ENCODE measurements at places on chromosomes 7 and 10.

GRCh38 chr7:42493436-42494198 lies 256.6 kb upstream of the GLI3 start:
- peak; percentile 14 for DNase-seq

DNA sequence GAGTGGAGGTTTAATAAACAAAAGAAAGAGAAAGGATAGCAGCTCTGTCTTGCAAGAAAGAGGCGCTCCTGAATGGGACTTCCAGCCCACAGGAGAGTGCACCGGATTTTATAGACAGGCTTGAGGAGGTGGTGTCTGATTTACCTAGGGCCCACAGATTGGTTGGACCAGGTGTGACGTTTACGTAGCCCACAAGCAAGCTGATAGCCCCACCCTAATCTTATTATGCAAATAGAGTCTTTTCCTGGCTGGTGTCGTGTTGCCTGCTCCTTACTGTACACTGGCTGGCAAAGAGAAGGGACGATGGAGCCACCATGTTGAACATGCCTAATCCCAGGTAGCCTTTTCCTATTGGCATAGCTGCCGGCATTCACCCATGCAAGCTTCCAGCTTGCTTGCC lies 319.7 kb upstream of the POM121L12 start:
- no peak for DNase-seq

GRCh38 chr7:41573015-41573414 lies 129.9 kb downstream of the INHBA start:
- DNase-seq = no peak

GRCh38 chr7:114051871-114052331 lies 133.1 kb upstream of the PPP1R3A start:
- DNase-seq = no peak

DNA sequence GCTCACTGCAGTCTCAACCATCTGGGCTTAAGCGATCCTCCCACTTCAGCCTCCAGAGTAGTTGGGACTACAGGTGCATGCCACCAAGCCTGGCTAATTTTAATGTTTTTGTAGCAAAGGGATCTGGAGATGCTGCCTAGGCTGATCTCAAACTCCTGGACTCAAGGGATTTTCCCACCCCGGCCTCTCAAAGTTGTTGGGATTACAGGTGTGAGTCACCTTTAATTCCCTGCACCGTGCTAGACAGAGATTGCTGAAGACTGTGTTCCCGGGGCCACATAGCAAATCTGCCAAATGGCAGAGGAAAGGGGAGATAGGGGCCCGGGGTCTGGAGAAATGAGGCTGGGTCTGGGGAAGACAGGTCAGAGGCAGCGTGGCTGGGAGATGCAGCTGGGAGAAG lies 20.6 kb upstream of the PSMG3 start:
- DNase-seq = no peak

- no peak for DNase-seq
Observed at GRCh38 chr10:6282454-6282958, 79.8 kb downstream of the PFKFB3 start.

GRCh38 chr10:131928248-131929095 lies 27.7 kb downstream of the PPP2R2D start:
- peak; percentile 67 for DNase-seq

- no peak for DNase-seq
Observed at GRCh38 chr10:63720676-63721075, 199.5 kb downstream of the REEP3 start.

- peak; percentile 43 for DNase-seq
Observed at GRCh38 chr10:131790021-131790420, 110.8 kb upstream of the PPP2R2D start.

DNA sequence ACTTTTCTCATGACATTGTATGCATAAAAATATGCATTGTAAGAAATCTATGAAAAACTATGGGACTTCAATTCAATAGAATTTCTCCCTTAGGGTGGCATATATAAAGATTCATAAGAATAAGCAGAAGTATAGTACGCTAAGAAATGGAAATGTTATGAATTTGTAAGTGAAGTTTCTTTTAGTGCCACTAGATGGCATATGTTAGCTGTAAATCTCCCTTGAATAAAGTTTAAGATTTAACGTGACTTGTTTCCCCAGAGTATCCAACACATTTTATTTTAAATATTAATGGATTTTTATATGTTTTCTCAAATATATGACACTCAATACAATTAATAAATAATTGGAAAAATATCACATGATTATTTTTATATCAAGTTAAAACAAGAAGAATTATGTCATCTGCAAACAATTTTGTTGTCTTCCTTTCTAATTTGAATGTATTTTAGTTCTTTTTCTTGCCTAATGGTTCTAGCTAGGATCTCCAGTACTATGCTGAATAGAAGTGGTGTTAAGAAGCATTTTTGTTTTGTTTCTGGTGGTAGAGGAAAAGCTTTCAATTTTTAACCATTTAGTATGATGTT lies 287.2 kb downstream of the HGF start:
- DNase-seq = no peak

- peak; percentile 33 for DNase-seq
Observed at GRCh38 chr10:110208614-110209453, 1.4 kb downstream of the MXI1 start.

- DNase-seq = no peak
Observed at GRCh38 chr7:82506702-82507101, 63.1 kb upstream of the CACNA2D1 start.

DNA sequence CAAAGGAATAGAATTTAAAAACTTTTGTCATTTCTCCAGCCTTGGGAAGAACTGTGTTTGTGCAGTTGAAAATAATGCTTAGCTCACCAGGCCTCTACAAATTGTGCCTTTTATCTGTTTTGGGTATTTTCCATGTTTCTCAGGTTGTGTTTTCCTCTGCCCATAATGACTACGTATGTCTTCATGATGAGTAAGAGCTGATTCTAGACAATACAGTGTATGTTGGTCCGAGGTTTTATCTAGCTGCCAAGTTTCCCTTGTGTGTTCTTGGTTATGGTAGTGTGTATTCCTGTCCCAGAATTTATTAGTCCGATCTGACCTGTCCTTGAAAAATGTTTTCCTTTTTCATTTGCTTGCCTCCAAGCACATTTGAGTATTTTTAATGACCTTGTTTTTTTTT lies 83.7 kb upstream of the GLCCI1 start:
- DNase-seq = no peak

DNA sequence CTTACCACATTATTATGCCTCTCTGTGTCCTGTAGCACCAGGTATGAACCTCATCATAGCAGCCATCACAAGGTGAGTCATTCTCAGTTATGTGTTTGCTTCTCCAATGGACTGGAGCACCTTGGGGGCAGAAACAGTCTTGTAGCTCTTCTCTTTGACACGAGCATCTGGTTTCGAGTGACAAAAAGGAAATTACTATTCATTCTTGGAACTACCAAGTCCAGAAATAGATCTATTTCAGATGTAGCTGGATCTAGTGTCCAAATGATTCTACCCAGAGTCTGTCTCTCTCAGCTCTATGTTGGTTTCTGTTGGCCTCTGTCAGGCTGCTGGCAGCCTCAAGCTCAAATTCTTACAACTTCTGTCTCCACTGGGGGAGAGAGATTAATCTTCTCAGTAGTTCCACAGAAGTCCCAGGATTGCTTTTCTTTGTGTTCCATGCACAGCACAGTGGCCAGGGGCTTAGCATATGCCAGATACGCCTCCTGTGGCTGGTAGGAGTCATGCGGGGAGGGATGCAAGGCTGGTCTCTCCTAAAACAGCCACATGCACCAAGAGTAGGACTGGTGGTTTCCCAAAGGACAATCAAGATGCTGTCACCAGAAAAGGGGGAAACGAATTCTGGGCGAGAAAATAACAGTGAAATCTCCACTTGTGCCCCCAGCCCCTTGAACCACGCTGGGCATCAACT lies 37.2 kb upstream of the PAPSS2 start:
- DNase-seq = no peak

DNA sequence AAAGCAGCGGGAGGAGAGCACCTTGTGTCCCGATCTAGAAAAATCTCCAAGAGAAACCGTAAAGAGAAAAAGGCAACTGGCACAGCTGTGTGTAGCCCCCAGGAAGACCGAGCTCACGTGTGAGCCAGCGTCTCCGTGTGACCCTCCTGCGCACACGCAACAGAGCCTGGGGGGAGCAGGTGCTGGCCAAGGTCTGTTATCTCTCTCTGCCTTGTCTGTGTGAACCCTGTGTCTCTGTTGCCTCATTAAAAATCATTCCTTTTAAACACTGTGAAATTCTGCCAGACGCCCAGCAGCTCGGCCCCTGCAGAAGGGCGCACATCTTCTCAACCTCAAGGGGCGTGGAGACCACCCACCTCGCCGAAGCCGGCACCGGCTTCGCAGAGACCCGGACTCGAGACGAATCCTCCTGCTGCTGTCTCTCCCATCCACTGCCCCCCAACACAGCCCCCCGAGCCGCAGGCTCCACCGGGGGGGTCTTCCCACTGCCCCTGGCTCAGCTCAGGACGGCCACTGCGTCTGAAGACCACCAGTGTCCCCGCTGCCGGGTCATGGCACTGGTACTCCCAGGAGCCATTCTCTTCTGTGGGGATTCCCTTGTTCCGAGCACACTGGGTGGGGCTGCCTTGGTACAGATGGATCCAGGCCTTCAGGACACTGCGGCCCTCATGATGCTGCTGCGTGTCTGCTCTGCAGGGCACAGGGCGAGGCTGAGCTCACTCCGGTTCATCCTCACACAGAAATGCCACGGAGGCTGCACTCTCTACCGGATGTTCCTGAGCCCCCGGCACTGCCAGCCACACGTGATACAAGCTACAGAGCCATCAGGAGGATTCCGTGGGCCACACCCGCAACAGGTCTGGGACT lies 94.3 kb upstream of the DNAAF5 start:
- DNase-seq = no peak

- no peak for DNase-seq
Observed at GRCh38 chr7:27435461-27435860, 192.9 kb downstream of the EVX1 start.

DNA sequence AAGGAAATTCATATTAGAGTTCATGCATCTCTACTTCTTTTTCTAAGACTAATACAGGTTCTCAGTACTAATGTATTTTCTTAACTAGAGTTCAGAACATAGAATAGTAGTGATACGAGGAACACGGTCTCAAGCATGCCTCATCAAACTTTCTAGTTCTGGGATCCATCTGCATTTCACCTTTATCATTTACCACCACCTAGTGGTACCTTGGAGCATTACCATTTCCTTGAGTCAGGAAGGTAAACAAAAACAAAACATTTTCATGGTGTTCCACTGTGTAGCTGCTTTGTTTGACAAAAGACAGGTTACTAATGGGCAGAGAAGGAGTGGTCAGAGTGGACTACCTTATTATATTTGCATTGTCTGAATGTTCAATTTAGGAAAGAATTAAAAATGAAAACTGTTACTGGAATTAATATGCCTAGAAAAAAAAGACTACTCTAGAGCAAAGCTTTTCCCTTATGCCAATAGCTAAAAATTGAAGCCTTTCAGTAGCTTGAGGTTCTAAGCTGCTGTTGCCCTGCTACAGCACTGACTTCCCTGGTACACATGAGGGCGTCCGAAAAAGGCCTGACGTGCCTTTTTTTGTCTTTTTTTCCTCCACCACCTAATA lies 44.5 kb downstream of the STARD3NL start:
- no peak for DNase-seq

- peak; percentile 54 for DNase-seq
Observed at GRCh38 chr7:150368884-150369747, 494 bp downstream of the REPIN1 start.

DNA sequence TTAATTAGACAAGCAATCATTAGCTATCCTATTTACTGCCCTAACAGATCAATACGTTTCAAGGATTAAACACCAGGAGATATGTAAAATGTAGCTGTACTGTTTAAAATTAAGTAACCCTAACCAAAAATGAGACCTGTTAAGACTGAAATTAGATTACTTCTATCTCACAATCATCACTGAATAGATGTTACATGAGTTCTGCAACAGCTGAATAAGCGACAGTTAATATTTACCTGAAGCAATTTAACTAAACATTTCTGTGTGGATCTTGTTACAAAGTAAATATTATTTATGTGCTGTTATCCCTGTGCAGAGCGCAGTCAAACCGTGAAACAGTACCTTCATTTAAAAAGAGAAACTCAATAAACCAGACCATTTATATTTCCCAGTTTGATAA lies 122.5 kb downstream of the RELN start:
- no peak for DNase-seq

DNA sequence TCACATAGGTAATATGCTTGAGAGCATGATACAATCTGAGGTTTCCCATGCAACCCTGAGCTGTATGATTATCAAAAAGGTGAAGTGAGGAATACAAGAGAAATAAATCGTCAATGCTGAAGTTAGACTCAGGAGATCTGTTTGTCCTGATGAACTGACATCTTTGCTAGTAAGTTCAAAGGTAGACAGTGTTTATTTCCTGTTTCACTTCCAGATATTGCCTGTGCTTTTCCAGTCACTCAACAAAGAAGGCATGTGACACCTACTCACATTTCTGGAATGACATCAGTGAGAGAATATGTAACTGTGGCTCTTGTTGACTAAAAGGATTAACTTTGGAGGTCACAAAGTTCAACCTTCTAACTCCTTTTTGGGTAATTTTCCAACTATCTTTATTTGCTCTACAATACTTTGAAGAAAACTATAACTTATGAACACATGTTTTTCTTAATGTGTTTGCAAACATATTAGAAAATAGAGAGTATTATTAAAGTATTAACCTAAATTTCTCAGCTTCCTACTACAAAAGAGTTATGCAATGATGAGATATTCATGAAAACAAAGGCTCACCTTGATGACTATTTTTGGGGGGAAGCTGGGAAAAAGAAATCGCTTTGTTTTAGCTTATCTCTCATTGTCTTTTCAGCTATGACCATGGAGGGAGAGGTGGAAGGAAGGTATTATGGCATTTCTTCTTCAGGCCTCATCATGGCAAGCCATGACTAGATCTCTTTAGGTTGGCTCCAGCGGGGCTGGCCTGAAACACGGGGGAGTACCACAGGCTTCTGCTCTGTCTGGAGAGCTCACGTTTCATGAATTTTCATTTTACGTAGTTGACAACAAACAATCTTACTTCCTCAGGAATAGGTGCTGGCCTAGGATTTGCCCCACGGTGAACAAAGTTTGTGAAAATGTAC lies 214.7 kb upstream of the SLC26A5 start:
- no peak for DNase-seq

GRCh38 chr10:131892806-131893675 lies 7.8 kb upstream of the PPP2R2D start:
- no peak for DNase-seq

GRCh38 chr7:75813084-75813483 lies 522 bp downstream of the CCL24 start:
- no peak for DNase-seq

DNA sequence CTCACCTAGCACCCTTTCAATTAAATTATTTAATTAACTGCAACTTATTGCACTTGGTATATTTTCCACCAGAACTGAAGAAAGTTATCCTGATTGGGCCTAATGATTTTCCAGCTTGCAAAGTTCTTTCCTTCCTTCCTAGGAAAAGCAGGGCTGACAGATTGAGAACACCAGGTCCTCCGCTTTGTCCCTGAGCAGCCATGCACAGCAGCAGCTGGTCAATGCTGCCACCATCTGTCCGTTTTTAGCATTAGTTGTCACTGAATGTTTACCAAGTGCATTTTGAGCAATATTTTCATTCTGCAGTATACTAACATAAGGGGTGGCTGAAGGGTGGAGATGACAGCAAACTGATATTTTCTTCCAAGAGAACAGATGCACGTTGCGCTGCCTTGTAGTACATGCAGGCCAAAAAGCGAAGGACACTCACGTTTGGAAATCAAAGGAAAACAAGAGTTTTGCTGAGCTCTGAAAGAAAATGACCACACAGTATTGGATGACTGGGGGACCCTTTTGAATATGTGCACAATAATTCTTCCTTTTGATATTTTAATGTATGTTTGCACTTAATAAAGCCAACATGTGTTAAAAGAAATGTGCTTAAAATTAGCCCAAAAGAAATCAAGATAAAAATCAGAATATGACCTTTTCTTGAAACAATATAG lies 248.8 kb upstream of the PTN start:
- DNase-seq = peak; percentile 13

GRCh38 chr7:8433477-8434289 lies at the start of gene NXPH1:
Gene NXPH1, plus strand, starts transcription at chr7:8433609.
- no peak for DNase-seq

Measured in activated CD4-positive, alpha-beta T cell treated with anti-CD3 and anti-CD28 coated beads, Interleukin-2, amount 50 U/mL, for 48 hours (primary cell).